ENCODE measurements at places on chromosomes 6 and 20.

DNA sequence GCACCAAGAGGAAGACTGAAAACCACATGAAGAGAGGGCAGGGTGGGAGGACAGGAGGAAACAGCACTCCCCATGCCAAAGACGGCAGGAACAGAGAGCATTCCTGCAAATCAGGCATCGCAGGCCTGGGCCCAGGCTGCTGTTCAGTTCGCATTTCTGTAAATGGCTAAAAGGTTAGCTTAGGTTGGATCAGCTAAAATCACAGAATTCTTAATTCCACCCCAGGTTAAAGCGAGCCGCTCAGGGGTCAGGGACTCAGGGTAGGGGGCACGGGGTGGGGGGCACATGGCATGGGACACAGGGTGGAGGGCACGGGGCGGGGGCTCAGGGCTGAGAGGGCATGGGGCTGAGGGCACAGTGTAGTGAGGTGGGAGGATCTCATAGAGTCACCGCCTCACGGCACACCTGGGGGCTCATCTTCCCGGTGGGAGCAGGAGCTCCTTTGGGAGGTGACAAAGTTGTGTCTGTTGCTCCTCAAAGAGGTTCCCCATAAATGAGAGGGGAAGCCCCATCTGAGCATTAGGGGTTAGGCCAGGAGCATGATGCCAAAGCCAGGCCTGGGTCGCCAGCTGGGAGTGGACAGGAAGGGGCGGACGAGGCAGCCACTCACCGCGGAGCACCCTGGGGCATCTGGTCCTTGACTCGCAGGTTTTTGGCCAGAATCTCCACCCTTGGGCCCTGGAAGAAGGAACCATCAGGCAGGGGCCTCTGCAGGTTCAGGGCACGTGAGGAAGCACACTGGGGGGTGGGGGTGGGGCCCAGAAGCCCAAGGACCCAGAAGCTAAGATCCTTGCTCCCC is 200.7 kb downstream of the PREX1 start:
- DNase-seq, result no peak

DNA sequence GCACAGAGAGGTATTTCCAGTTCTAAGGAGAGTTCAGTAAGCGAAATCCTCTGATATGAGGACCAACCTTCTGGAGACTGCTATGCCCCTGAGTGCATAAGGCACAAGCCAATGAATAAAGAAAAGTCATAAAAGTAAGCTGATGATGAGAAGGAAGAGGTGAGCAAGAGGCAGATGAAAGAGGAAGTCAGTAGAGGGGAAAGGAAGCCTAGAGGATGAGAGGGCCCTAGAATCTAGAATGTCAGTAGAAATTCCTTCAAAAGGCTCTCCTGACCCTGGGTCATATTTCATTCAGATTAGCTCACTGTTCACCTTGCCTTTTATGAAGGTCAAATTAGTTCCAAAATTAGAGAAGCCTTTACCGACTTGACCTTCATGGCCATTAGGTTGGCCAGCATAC is 209.2 kb downstream of the CD83 start:
- DNase-seq, result no peak

- no peak for DNase-seq
Observed at GRCh38 chr6:70380252-70380651, 33.1 kb upstream of the FAM135A start.

DNA sequence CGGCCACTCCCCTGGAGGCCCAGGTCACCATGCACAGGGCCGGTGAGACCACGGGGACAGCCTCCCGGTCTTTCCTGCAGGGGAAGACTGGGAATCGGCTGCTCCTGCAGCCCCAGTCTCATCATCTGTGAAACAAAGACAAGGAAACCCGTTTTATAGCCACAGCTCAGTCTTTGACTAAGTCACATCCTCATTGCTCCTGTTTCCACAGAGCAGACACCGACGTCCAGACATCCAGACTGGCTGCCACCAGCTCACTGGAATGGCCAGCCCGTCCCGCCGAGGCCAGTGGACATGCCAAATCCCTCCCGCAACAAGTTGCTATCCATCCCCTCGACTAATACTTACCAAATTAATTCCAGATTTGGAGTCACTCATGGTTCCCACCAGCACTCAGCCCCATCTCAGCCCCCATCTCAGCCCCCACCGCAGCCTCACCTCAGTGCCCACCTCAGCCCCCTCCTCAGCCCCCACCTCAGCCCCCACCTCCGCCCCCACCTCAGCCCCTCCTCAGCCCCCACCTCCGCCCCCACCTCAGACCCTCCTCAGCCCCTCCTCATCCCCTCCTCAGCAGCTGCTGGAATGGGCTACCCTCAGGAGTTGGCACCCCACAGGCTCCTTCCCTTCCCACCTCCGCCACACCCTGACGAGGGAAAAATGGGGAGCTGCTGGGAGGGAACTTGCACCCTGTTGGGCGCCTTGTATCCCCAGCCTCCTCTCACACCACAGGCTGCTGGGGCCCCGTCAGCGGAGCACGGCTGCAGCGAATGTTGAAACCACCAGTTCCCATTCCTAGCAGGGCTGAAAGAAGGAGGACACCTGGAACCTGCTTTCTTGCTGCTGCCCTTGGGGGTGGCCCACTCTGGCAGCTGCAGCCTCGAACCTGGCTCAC is 48.7 kb downstream of the YTHDF1 start:
- DNase-seq, result no peak

DNA sequence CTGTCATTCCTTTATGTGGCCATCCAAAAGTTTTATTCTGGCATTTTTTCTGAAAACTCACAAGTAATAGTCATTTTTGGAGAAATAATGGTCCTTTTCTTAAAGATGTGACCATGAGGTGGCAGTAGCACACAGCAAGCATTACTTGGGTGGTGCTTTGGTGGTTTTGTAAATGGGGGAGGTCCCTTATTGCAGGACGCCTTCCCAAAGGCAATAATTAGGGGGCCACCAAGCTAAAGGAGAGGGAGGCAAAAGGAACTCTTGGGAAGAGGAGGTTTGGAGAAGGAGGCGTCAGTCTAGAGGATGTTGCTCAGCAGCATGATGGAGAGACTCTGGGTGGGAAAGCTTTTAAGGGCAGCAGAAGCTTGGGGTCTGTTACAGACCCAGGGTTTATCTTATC is 422.6 kb upstream of the MMS22L start:
- DNase-seq, result no peak

DNA sequence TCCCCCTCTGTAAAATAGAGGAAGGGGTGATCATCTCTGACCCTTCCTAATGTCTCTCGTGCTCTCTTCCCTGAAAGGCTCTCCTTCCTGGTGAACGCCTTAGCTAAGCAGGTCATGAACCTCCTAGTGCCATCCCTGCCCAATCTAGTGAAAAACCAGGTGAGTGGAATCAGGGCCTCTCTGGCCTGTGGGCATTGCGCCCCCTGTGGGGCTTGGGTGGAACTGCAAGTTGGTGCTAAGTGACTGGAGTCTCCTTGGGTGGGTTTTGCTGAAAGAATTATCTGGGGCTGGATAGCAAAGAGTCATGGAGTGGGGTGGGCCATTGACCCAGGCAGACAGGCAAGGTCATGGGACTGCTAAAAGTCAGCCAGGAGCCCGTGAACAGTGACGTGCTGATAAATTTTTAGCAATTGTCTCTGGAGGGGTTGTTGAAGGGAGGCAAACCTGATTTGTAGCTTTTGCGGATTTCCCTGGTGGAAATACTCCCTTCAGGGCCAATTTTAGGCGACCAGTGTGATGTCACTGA is 8.9 kb downstream of the BPIFB1 start:
- peak; percentile 49 for DNase-seq

GRCh38 chr20:475463-476357 is 13.4 kb upstream of the TBC1D20 start:
- no peak for DNase-seq

DNA sequence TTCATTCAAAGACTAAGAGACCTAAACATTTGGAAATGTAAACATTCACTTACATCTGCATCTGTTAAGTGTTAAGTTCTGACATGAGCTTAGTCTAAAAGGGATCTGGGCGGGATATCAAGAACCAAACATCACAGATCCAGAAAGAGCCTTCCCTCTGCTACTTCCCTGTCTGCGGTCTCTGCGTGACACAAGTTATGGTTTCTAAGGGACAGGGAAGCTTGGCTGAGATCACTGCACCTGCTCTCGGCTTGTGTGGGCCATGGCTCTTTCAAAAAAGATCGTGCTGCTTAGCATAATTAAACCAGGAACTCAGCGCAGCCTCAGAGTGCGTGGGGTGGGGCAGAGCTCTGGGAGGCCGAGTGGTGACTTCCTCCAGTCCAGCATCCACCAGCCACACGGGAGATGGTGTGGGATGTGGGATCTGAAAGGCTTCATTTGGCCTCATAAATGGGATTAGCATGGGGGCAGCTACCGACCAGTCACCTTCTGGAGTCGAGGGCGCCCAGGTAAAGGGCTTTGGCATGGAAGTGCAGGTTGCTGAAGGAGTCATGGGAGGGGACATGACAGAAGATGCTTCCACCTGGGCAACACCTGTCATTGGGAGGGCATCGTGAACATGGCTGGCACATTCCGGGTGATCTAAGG is 16.7 kb upstream of the RAMACL start:
- no peak for DNase-seq

- no peak for DNase-seq
Observed at GRCh38 chr6:78489874-78490273, 377.5 kb upstream of the IRAK1BP1 start.

DNA sequence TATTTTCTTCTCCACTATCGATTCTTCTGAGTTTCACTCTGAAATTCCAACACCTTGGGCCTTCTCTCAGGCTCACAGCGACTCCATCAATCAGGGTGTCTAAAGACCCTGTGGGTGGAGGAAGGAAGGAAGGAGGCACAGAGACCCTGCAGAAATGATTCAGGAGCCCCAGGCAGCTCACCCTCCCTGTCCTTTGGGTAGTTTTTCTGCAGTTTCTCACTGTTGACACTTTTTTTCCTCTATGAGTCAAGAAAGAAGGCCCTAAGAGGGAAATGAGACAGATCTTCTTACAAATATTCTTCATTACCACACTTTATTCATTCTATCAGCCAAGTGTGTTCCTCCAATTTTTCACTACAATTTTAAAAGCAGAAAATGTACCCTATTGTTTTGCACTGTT is 34.2 kb upstream of the TBXT start:
- DNase-seq, result no peak

DNA sequence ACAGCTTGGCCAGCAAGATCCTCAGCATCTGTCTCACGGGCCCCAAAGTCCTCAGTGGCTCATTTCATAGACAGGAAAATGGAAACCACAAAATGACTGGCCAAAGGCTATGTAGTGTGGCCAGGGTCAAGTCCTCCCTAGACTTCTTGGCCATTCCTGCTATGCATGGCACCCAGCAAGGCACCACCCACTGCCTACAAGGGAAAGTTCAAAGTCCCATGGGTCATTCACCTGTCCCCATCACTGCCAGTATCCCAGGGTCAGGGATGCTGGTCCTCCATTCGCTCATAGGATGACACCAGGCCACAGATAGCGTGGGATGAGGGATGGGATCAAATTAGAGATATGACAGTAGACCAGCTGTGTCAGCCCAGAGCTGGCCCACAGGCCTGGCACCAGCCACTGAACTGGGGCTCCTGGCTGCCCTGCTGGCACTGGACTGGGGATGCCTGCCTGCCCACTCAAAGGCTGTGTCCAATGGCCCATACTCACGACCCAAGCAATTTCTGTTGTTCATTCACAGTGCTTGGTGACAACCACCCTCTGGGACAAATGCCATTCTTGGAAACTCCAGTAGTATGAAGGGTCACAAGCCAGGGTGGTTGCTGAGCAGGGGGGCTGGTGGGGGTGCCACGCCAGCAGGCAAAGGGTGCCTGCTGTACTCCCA is 11.6 kb downstream of the ADISSP start:
- no peak for DNase-seq

DNA sequence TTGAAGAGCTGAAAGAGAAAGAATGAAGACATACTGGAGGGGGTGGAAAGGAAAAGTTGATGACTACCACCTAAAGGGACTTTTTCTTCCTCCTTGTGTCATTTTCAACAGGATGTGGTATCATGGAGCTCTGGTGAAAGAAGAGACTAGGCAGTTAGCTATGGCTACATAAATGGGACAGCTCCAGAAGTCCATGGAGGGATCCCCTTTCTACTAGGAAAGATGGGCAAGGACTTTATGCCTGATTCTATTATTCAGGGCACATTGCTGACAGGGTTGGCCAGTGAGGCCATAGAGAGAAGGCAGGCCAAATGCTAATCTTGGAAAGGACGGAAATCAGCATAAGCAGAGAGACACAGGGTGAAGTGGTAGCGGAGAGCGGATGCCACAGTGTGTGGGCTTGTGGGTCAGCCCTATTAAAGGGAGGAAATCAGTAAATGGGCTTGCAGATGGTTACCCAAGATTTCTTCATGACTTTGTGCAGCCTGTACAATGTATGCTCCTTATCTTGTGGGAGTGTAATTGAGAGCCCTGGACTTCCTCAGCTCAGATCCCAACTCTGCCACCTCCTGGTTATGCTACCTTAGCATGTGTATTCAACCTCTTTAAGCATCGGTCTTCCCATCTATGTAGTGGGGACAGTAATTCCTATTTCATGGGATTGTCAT is 77.4 kb upstream of the TMEM170B start:
- DNase-seq, result no peak

DNA sequence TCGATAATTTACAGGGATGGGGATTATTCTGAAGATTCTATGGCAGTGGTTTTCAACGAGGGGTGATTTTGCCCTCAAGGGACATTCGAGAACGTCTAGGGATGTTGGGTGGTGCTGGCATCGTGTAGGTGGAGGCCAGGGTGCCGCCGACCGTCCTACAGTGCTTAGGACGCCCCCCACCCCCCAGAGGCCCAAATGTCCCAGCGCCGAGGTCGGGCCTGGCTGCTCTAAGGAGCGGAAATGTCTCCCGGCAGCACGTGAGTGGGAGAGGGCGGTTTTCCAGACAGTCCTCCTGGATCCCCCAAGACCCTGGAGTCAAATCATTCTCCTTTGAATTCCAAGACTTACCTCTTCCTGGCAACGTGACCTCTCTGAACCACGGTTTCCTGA is 101.9 kb downstream of the CDH4 start:
- no peak for DNase-seq

GRCh38 chr6:7879579-7879978 is 31.0 kb downstream of the TXNDC5 start:
- DNase-seq, result no peak

GRCh38 chr20:32823078-32823477 is 3.3 kb downstream of the MAPRE1 start:
- DNase-seq, result no peak

- no peak for DNase-seq
Observed at GRCh38 chr6:144232832-144233230, 52.3 kb upstream of the UTRN start.

GRCh38 chr20:53402233-53403005 is 191.2 kb downstream of the ZNF217 start:
- DNase-seq, result no peak

DNA sequence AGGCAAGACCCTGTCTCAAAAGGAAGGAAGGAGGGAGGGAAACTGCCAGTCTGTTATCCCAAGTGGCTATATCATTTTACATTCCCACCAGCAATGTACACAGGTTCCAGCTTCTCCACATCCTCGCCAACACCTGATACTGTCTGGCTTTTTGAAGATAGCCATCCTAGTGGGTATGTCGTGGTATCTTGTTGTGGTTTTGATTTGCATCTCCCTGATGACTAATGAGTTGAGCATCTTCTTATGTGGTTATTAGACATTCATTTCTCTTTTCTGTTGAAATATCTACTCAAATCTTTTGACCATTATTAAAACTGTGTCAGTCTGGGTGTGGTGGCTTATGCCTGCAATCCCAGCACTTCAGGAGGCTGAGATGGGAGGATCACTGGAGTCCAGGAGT is 47.9 kb upstream of the ARID1B start:
- no peak for DNase-seq
